ENCODE measurements at places on chromosomes 4 and X.

DNA sequence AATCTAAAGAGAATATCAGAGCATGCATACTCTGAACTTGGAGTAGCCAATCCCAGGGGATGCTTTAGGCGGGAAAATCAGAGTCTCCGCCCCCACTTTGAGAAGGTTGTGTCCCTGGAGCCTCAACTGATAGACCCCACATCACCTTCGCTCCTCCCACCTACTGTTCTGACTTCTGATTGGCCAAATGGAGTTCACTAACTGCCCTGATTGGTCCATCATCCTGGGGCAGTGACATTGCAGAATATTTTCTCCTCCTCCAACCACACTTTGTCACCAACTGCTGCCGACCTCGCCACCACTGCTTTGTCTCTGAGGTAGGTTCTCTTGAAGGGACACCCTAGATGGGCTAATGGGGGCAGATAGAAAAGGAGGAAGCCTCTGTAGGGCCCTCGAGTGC is 22.7 kb upstream of the SPACA5B start:
- no peak for DNase-seq

GRCh38 chrX:138756234-138756633 is 44.7 kb upstream of the FGF13 start:
- no peak for DNase-seq

GRCh38 chr4:31530555-31530954 is 810.4 kb downstream of the PCDH7 start:
- DNase-seq, result no peak

GRCh38 chr4:186297013-186297645 is 31.1 kb downstream of the F11 start:
- no peak for DNase-seq

- no peak for DNase-seq
These were observed 1.2 kb upstream of the PLAC8 start for GRCh38 chr4:83115656-83116285.

DNA sequence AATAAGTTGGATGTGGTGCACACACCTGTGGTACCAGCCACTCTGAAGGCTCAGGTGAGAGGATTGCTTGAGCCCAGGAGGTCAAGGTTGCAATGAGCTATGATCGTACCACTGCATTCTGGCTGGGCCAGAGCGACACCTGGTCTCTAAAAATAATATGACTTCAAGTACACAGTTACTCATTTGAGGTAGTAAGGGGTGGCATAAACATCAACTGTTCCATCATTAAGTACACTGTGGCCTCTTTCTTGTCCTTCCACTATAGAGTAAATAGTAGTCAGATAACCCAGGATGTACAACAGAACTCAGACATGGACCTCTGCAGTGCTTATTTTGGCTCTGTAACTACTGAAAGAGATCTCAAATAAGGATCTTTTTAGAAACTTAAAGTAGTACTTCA is 10.6 kb downstream of the FAM9B start:
- no peak for DNase-seq

- no peak for DNase-seq
These were observed 12.2 kb downstream of the EGFL6 start for GRCh38 chrX:13581554-13581953.

DNA sequence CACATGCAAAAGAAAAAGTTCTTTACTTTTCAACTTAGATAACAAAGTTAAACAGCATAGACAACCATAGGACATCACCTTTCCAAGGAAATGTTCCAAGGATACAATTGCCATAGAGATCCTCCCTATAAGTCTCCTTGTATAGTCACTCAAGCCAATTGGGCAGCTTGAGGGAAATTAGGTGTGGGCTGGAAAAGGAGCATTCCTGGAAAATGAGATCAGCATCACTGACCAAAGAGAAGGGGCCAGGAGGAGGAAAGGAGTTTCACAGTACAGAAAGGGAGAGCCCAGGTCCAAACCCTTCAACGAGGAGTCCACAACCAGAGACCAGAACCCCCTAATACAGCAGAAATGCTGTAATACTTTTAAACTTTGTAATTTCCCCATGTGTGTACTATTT is 91.5 kb upstream of the PPARGC1A start:
- no peak for DNase-seq
